ENCODE measurements at places on chromosomes 11 and 22. TPM values are rescaled to one million over a fixed set of nuclear protein-coding genes. Genes with fewer than 3 reads are reported as not detected.

C22orf31 gene
- not detected for total RNA-seq

ART1 gene
- not detected for total RNA-seq

OR52I2 gene
- not detected for total RNA-seq

IGSF9B gene
- total RNA-seq, result 1.7 TPM

ASCL2 gene
- 0.11 TPM for total RNA-seq

ARHGAP8 gene
- 1.4 TPM for total RNA-seq

TUB gene
- total RNA-seq, result 17.0 TPM

CASP4 gene
- 63.3 TPM for total RNA-seq

TOMT gene
- not detected for total RNA-seq

TSPO gene
- total RNA-seq, result 225 TPM

OR6A2 gene
- not detected for total RNA-seq

SYT12 gene
- total RNA-seq, result 3.0 TPM

MEI1 gene
- total RNA-seq, result not detected

TMEM45B gene
- total RNA-seq, result 1.4 TPM

USP2 gene
- total RNA-seq, result 17.3 TPM

LRRC55 gene
- total RNA-seq, result 0.50 TPM

TPBGL gene
- total RNA-seq, result 0.50 TPM

TTC17 gene
- total RNA-seq, result 54.4 TPM

FZD4 gene
- total RNA-seq, result 20.8 TPM

SYT13 gene
- total RNA-seq, result 2.2 TPM

FAM180B gene
- not detected for total RNA-seq

NCAM1 gene
- total RNA-seq, result 59.5 TPM

MS4A12 gene
- total RNA-seq, result not detected

SCUBE1 gene
- total RNA-seq, result 12.9 TPM

MMP1 gene
- not detected for total RNA-seq

SRPRA gene
- total RNA-seq, result 194 TPM

KCNQ1 gene
- total RNA-seq, result 447 TPM

NUP98 gene
- 55.6 TPM for total RNA-seq

ZFPL1 gene
- 52.5 TPM for total RNA-seq

SMIM35 gene
- total RNA-seq, result 0.09 TPM

POLD4 gene
- total RNA-seq, result 83.7 TPM

KRTAP5-11 gene
- total RNA-seq, result not detected

BRD1 gene
- total RNA-seq, result 13.8 TPM

NXPE2 gene
- not detected for total RNA-seq

GGTLC3 gene
- total RNA-seq, result not detected

MS4A14 gene
- 1.8 TPM for total RNA-seq

WNT11 gene
- 62.8 TPM for total RNA-seq

EHF gene
- total RNA-seq, result 1.6 TPM

SLC22A25 gene
- total RNA-seq, result not detected

CCDC15 gene
- 2.0 TPM for total RNA-seq

SEPTIN5 gene
- 14.1 TPM for total RNA-seq

DEFB131B gene
- not detected for total RNA-seq

OR5B21 gene
- total RNA-seq, result not detected

CTTN gene
- 215 TPM for total RNA-seq

BTG4 gene
- total RNA-seq, result not detected

ZP1 gene
- total RNA-seq, result 6.3 TPM

ZFTA gene
- 13.6 TPM for total RNA-seq

TUBA8 gene
- total RNA-seq, result 1.9 TPM

OR8G5 gene
- not detected for total RNA-seq

SNRPD3 gene
- 152 TPM for total RNA-seq

GALNT18 gene
- 15.1 TPM for total RNA-seq

CHID1 gene
- 119 TPM for total RNA-seq

C22orf23 gene
- total RNA-seq, result 1.2 TPM

CNTN5 gene
- total RNA-seq, result not detected

ZDHHC13 gene
- 7.7 TPM for total RNA-seq

Measured in adrenal gland (tissue), 19 donors.